ENCODE measurements at places on chromosomes 2 and 18.

- DNase-seq, result no peak
These were observed 20.8 kb downstream of the CNTNAP5 start for GRCh38 chr2:124045894-124046293.

DNA sequence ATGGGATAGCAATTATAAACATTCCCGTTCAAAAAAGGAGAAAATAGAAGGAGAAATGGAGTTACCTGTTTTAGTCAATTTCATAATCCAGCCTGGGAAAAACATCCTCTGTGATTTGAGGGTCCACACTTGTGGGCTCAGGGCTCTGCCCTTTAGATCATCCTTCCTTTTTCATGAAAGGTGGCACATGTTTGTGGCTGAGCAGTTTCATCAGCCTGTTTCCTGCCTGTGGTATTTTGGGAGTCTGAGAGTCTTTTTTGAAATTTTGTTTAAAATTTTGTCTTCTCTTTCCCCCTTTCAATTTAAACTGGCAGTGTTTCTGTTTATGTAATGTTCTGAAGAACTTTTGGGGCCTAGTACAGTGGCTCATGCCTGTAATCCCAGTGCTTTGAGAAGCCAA is 84.0 kb downstream of the KIAA1328 start:
- no peak for DNase-seq

- DNase-seq, result no peak
These were observed 37.5 kb downstream of the ITGB1BP1 start for GRCh38 chr2:9385841-9386240.

DNA sequence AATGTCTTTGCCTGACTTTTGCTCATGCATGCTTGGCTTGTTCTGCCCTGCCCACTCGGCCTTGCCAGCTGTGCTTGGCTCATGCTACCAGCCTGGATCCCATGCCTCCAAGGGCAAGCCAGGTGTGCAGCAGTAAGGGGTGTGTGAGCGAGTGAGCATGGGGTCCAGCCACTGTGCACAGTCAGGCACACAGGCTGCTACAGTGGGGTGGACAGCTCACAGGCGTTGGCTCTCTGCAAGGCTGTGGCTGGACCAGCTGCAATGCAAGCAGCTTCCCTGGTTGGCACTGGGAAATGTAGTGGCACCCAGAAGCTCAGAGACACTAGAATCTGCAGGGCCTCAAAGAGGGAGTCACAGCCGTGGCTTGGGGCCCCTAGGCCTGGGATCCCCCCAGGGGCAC is 529.7 kb downstream of the DSC3 start:
- DNase-seq, result no peak

GRCh38 chr2:239092571-239093294 is 244.8 kb downstream of the TWIST2 start:
- no peak for DNase-seq
